ENCODE measurements at places on chromosomes 1 and 21.

DNA sequence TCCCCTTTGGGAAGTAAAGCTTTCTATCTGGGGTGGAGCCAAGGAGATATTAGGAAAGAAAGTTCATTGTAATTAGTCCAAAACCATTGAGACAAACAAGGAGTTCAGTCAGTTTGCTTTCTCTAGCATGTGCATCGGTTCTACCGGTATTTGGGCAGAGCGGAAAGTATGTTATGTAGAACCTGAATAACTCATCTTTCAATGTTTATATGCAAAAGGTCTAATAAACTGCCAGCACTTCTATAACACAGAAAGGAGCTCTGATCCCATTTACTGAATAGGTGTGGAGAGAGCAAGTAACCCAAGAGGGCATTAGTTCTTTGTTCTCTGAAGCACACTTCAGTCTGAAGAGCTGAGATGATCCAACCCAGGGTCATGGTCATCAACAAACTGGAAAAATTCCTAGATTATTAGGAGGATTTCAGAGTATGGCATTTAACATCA lies 3.5 kb downstream of the TGFB2 start:
- DNase-seq: peak; percentile 75

DNA sequence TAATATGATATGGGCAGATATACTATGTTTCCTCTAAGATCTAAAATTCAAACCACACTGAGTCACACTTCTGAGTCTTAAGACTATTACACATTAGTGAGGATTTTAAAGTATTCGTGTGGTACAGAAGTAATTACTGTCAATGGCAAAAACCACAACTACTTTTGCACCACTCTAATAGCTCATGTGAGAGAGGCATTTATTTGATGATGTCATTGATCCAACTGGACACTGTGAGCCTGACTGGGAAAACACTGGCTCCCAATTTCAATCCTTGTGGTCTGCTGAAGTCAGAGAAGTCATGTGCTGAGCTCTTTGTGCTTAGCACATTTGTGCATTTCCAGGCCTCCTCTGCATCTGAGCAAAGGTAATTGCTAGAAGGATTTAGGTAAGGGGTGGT lies 377.8 kb downstream of the USH2A start:
- DNase-seq: no peak

GRCh38 chr1:26582836-26583460 lies 53.4 kb downstream of the RPS6KA1 start:
- DNase-seq: no peak

- DNase-seq: no peak
These were observed 2.5 kb upstream of the CDKN2C start for GRCh38 chr1:50967416-50968157.

GRCh38 chr1:181104042-181104789 lies 15.7 kb downstream of the IER5 start:
- DNase-seq: no peak

GRCh38 chr21:31973402-31973944 lies 100.7 kb downstream of the HUNK start:
- DNase-seq: no peak

DNA sequence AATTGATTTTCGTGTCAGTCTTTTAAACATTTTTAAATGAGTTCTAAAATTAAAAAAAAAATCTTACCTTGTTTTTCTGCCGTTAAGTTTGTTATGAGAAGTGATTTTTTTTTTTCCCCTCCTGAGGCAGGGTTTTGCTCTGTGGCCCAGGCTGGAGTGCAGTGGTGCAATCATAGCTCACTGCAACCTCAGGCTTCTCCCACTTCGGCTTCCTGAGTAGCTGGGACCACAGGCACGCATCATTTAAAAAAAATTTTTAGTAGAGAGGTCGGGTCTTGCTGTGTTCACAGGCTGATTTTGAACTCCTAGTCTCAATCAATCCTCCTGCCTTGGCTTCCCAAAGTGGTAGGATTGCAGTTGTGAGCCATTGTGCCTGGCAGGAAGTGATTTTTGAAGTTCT lies 41.1 kb downstream of the MTR start:
- no peak for DNase-seq

- peak; percentile 86 for DNase-seq
These were observed 7.0 kb upstream of the CTSE start for GRCh38 chr1:206030714-206031113.

- DNase-seq: no peak
These were observed 46.5 kb downstream of the STX6 start for GRCh38 chr1:180976191-180976590.

GRCh38 chr1:92859400-92860039 lies 27.7 kb downstream of the RPL5 start:
- DNase-seq: no peak

- no peak for DNase-seq
These were observed 737.6 kb upstream of the CHRM3 start for GRCh38 chr1:238648751-238649150.

GRCh38 chr1:236550961-236551851 lies 27.4 kb downstream of the LGALS8 start:
- DNase-seq: no peak

DNA sequence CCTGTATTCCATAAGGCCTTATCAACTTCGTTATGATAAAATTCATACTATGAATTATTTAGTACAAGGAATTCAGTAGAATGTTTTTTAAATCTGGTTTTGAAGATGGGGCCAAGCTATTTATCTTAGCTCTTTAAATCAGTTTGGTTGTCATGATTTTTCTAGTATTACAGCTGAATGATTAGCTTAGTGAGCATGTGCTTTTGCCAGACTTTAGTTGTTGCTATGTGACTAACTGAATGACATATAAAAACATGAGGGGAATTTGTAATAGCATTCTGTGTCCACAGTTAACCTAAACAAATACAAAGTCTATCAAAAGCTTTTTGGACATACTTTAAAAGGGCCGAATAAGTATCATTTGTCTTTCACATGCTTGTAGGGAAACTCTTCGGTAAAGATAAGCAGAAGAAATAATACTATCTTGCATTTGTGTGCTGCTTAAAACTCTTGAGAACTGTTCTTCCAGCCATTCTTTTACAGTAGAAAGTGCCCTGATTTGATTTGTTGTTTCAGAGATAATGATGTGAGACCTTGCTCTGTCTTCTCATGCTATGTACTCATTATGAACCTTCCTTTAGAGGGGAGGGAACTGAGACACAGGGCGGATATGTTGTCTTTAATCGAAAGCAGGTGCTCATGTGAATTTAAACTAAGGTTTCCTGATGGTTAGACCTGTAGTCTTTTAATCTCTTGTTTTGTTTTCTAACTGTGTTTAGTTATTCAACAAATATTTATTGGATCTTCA lies 18.8 kb downstream of the NEK7 start:
- no peak for DNase-seq
